ENCODE measurements at places on chromosomes 3 and 15.

GRCh38 chr3:52874864-52875587 lies 22.3 kb downstream of the STIMATE start:
- DNase-seq, result no peak

GRCh38 chr15:38266247-38266986 lies 13.8 kb downstream of the SPRED1 start:
- no peak for DNase-seq

DNA sequence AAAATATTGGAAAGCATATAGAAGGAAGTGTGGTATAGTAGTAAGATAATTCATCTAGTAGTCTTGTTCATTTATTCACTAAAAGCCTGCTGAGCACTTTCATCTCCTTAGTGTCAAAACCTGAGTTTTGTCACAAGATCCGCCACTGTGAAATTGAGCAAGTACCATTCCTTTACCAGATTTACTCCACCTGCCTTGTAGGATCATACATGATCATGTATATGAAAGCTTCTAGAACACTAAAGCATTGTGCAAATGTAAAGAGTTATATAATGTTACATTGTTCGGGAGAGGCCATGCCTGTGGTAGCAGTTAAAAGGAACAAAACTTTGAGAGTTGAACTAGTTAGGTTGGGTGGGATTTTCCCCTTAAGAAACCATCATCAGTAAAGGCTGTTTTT lies 35.0 kb downstream of the UBE2E2 start:
- no peak for DNase-seq

DNA sequence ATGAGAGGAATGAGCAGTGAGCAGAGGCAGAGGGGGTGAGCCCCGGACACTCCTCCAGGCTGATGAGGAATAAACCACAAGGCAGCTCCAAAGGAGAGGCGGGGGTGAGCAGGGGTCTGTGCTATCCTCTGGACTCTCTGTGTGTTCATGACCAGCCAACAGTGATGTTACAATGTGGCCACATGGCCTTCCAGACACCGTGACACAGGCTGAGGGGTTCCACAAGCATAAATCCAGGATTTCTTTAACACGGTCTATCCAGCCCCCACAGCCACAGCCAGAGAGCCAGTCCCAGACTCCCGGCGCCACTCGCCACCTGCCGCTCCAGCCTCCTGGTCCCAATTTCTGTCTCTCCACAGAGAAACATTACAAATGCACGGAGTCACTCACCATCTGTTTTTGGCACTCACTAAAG lies 24.4 kb downstream of the XXYLT1 start:
- DNase-seq, result no peak

GRCh38 chr3:89889386-89889785 lies 782.0 kb downstream of the EPHA3 start:
- no peak for DNase-seq

- DNase-seq, result no peak
Observed at GRCh38 chr3:30319713-30320112, 286.7 kb upstream of the TGFBR2 start.

GRCh38 chr3:190593075-190593474 lies 79.2 kb downstream of the IL1RAP start:
- DNase-seq, result no peak

- DNase-seq, result no peak
Observed at GRCh38 chr15:37142371-37142770, 42.0 kb upstream of the MEIS2 start.

All from NCI-H748 treated with DMSO at 0.1 percent for 48 hours (cell line).